Gastroesophageal sphincter (tissue), 4 donors: ENCODE measurements at places on chromosomes 6 and 20.
A peak's percentile ranks its signal among the peaks of the same experiment; 100 is the strongest.

- no peak for ATAC-seq
- H3K4me3 ChIP-seq, result no peak overlapping the region
- H3K36me3 ChIP-seq, result no peaks in the 10 kb centered on the region
- H3K4me1 ChIP-seq, result no peaks in the 10 kb centered on the region
These were observed 213.7 kb downstream of the SYNE1 start for GRCh38 chr6:152423216-152424103.

- no peak for ATAC-seq
- H3K4me3 ChIP-seq, result no peak overlapping the region
- no peak overlapping the region for H3K27ac ChIP-seq
- peaks cover 10% of the 10 kb centered on the region for H3K4me1 ChIP-seq
- H3K36me3 ChIP-seq, result no peaks in the 10 kb centered on the region
These were observed 175.5 kb downstream of the MYLK4 start for GRCh38 chr6:2575236-2575635.

DNA sequence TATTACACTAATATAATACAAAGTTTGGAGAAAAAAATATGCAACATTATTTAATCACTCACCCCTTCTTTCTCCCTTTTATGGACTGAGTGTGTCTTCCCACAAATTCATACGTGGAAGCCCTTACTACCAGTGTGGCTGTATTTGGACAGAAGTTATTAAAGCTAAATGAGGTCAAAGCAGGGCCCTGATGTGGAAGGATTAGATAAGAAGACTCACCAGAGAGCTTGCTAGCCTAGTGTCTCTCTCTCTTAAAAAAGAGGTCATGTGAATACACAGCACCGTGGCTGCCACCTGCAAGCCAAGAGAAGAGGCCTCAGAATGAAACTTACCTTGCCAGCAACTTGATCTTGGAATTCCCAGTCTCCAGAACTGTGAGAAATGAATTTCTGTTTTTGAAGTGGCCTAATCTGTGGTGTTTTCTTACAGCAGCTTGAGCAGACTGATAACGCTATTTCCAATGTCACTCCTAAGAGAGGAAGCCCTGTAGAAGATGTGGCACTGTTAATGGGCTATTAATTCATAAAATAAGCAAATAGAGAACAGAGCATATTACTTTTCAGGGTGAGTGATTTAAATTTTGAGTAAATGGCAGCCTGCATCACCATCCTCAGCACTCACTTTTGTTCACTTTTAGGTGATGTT, 233.4 kb downstream of the TBC1D7 start:
- peaks cover 13% of the 10 kb centered on the region for H3K4me1 ChIP-seq
- no peak overlapping the region for H3K4me3 ChIP-seq
- no peaks in the 10 kb centered on the region for H3K36me3 ChIP-seq
- ATAC-seq, result no peak
- H3K27me3 ChIP-seq, result no peaks in the 10 kb centered on the region
- H3K27ac ChIP-seq, result no peak overlapping the region

GRCh38 chr6:80226151-80226550, 119.7 kb downstream of the BCKDHB start:
- no peaks in the 10 kb centered on the region for H3K27me3 ChIP-seq
- no peak for ATAC-seq
- H3K4me1 ChIP-seq, result no peaks in the 10 kb centered on the region
- H3K27ac ChIP-seq, result no peak overlapping the region
- no peaks in the 10 kb centered on the region for H3K36me3 ChIP-seq

DNA sequence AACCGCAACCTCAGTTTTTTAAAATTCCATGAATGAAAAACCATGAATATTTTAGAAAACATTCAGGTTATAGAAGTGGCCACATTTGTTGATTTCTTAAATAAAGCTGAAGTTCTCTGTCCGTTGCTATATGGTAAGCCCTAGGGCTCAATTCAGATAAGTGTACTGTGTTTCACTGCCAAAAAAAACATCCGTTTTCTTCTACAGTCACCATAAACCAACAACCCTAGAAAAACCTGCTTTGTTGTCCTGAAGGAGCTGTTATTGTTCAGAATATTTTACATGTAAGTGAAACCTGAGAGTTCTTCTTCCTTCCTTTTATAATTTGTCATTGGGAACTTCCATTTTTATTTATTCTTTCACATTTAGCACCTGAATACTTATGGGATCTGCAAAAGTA, 274.1 kb downstream of the TFAP2A start:
- no peak overlapping the region for H3K27ac ChIP-seq
- H3K4me3 ChIP-seq, result no peak overlapping the region

GRCh38 chr6:36929152-36929551, 25.4 kb upstream of the PI16 start:
- no peak for ATAC-seq
- H3K27ac ChIP-seq, result peak overlapping the region; percentile 35
- H3K4me3 ChIP-seq, result no peak overlapping the region
- H3K27me3 ChIP-seq, result no peaks in the 10 kb centered on the region

DNA sequence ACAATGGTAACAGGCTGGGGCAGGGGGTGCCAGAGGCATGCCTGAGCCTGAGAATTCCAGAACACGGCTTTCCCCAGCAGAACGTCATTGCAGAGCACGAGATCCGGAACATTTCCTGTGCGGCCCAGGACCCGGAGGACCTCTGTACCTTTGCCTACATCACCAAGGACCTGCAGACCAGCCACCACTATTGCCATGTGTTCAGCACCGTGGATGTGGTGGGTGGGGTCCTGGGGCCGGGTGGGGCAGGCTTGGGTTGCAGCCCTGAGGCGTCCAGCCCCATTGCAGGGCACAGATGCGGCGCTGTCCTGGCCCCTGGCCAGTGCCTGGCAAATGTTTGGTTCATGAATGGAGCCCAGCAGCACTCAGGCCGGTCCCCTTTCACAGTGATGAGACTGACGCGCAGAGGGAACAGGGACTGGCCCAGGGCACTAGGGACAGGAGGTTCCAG, 57.1 kb downstream of the TCP11 start:
- no peak for ATAC-seq
- H3K36me3 ChIP-seq, result peaks cover 100% of the 10 kb centered on the region
- H3K27me3 ChIP-seq, result no peaks in the 10 kb centered on the region
- H3K4me1 ChIP-seq, result peaks cover 88% of the 10 kb centered on the region
- no peak overlapping the region for H3K27ac ChIP-seq
- H3K4me3 ChIP-seq, result no peak overlapping the region

GRCh38 chr6:54900666-54901065, 54.1 kb downstream of the FAM83B start:
- no peak overlapping the region for H3K27ac ChIP-seq
- H3K4me3 ChIP-seq, result no peak overlapping the region
- no peak for ATAC-seq
- H3K4me1 ChIP-seq, result no peaks in the 10 kb centered on the region

- no peak overlapping the region for H3K27ac ChIP-seq
- H3K36me3 ChIP-seq, result no peaks in the 10 kb centered on the region
- ATAC-seq, result no peak
These were observed 51.4 kb upstream of the PTGIS start for GRCh38 chr20:49619113-49620048.

GRCh38 chr6:169172946-169173345, 80.7 kb downstream of the THBS2 start:
- H3K27me3 ChIP-seq, result no peaks in the 10 kb centered on the region
- no peak for ATAC-seq
- H3K4me3 ChIP-seq, result no peak overlapping the region
- no peak overlapping the region for H3K27ac ChIP-seq

GRCh38 chr6:36327919-36328236, 8.8 kb downstream of the BNIP5 start:
- H3K27ac ChIP-seq, result no peak overlapping the region
- H3K4me3 ChIP-seq, result no peak overlapping the region
- peaks cover 32% of the 10 kb centered on the region for H3K27me3 ChIP-seq

GRCh38 chr20:22490287-22491193, 93.8 kb downstream of the FOXA2 start:
- no peak overlapping the region for H3K4me3 ChIP-seq
- peaks cover 24% of the 10 kb centered on the region for H3K27me3 ChIP-seq
- no peak for ATAC-seq
- no peak overlapping the region for H3K27ac ChIP-seq
- no peaks in the 10 kb centered on the region for H3K4me1 ChIP-seq

DNA sequence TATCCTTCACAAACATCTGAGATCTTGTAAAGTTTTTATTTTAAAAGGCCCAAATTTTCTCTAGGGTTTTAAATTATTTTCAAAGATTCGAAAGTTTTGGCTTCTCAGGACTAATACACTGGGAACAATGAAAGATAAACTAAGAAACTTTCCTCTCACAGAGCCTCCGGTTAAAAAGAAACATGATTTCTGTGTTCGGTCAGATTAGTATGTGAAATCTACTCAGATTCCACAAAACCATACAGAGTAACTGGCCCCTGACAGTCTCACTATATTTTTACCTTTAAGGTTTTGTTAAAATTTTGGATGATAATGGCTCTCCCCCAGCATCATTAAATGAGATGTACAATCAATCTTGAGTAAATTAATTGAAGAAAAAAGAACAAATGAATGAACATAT, 471.0 kb downstream of the COL12A1 start:
- no peak overlapping the region for H3K27ac ChIP-seq
- no peak for ATAC-seq
- H3K4me1 ChIP-seq, result no peaks in the 10 kb centered on the region

- H3K27ac ChIP-seq, result no peak overlapping the region
- ATAC-seq, result no peak
- H3K27me3 ChIP-seq, result no peaks in the 10 kb centered on the region
- H3K4me3 ChIP-seq, result no peak overlapping the region
These were observed 104.1 kb upstream of the SLC35B3 start for GRCh38 chr6:8539453-8539852.

- peak overlapping the region; percentile 13 for H3K4me3 ChIP-seq
- no peaks in the 10 kb centered on the region for H3K36me3 ChIP-seq
- H3K27ac ChIP-seq, result peak overlapping the region; percentile 43
- peaks cover 100% of the 10 kb centered on the region for H3K27me3 ChIP-seq
These were observed 2.3 kb downstream of the BMP6 start for GRCh38 chr6:7727946-7728854.

- H3K4me1 ChIP-seq, result peaks cover 18% of the 10 kb centered on the region
- H3K36me3 ChIP-seq, result no peaks in the 10 kb centered on the region
- no peaks in the 10 kb centered on the region for H3K27me3 ChIP-seq
- peak overlapping the region; percentile 69 for H3K4me3 ChIP-seq
These were observed 13.2 kb upstream of the HMGA1 start for GRCh38 chr6:34223381-34223955.

- no peaks in the 10 kb centered on the region for H3K36me3 ChIP-seq
- peaks cover 61% of the 10 kb centered on the region for H3K4me1 ChIP-seq
- H3K27me3 ChIP-seq, result no peaks in the 10 kb centered on the region
- peak overlapping the region; percentile 99 for H3K27ac ChIP-seq
- ATAC-seq, result no peak
- H3K4me3 ChIP-seq, result no peak overlapping the region
These were observed 36.8 kb downstream of the ZMYND8 start for GRCh38 chr20:47319517-47320252.

DNA sequence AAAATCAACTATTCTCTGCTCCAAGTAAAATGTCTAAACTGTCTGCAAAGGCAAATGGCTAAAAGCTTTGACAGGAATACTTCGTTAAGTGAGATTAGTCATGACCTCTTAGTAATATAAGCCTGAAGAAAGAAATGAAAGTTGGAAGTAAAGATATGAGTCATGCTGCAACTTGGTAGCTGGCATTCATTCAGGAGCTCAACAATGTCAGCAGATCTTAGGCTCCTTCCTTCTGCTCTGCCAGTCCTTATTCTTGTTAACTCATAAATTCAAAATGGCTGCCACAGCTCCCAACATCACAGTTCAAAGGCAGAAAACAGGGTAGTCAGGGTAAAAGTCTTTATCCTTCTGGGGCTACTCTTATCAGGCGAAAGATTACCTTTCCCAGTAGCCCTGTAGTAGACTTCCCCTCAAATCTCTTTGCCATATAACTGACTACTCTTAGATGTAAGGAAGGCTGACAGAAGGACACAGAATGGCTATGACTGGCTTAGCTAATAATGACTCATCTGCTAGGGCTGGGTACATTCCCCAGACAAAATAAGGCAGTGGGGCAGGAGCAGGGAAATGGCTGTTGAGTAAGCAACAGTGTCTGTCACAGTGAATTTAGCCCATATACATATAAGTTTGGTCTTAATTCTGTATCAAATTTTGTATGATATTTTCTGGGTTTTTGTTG, 24.4 kb upstream of the C6orf62 start:
- no peak overlapping the region for H3K27ac ChIP-seq
- H3K27me3 ChIP-seq, result no peaks in the 10 kb centered on the region
- no peaks in the 10 kb centered on the region for H3K4me1 ChIP-seq
- no peak overlapping the region for H3K4me3 ChIP-seq

DNA sequence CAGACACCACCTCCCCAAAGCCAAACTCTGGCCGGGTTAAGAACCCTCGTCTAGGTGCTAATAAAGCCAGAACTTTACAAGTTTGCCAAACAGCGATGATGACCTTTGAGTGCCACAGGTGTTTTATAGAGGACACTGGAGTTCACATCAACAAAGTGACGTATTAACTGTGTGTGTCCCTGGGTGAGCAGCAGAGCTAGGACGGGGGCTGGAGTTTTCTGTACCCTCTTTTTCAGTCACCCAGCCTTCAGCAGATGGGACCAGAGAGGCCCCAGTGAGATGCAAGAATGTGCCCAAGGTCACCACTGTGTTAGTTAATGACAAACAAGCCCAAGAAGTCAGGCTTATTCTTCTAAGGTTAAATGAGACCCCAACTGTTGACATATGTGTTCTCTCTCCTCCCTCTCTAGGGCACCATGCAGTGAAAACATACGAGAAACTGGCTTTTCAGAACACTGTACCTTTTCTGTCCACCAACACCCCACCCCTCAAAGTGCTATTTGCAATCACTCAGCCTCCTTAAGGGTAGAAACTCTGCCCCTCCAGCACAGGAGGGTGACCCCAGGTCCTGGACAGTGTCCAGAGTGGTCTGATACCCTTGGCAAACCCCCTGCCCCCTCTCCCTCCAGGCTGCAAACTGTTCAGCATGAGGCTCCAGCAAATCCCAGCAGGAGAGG, 5.2 kb downstream of the SDC4 start:
- H3K36me3 ChIP-seq, result no peaks in the 10 kb centered on the region
- ATAC-seq, result no peak
- peaks cover 95% of the 10 kb centered on the region for H3K4me1 ChIP-seq
- H3K27me3 ChIP-seq, result no peaks in the 10 kb centered on the region
- H3K4me3 ChIP-seq, result no peak overlapping the region

DNA sequence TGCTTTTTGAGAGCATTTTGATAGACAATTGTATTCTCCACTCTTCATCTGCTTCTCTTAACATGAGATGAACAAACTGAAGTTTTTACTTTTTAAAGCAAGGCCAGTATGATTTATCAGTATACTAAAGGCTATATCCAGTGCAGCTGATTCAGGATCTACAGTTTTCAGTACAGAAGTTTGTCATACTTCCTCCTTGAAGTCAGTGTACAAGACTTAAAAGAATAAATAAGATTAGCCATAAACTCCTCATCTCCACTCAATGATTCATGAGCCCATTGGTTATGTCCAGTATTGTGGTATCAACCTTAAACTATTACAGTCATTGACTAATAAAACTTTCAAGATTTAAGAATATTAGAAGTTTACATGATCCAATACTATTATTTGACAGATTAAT, 374.8 kb upstream of the EPHA7 start:
- ATAC-seq, result no peak
- H3K4me3 ChIP-seq, result no peak overlapping the region
- no peaks in the 10 kb centered on the region for H3K27me3 ChIP-seq
- no peaks in the 10 kb centered on the region for H3K4me1 ChIP-seq
- H3K36me3 ChIP-seq, result no peaks in the 10 kb centered on the region
